ENCODE measurements at places on chromosomes 16 and 17.

DNA sequence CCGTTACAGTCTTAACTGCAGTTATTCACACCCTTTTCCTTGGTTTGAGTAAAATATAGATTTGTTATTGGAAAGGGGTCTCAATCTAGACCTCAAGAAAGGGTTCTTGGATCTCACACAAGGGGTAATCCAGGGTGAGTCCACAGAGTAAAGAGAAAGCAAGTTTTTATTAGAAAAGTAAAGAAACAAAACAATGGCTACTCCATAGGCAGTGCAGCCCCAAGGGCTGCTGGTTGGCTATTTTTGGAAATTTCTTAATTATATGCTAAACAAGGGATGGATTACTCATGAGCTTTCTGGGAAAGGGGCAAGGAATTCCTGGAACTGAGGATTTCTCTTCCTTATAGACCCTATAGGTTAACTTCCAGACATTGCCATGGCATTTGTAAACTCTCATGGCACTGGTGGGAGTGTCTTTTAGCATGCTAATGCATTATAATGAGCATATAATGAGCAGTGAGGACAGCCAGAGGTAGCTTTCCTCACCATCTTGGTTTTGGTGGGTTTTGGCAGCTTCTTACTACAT lies 24.5 kb upstream of the MILR1 start:
- DNase-seq: no peak

DNA sequence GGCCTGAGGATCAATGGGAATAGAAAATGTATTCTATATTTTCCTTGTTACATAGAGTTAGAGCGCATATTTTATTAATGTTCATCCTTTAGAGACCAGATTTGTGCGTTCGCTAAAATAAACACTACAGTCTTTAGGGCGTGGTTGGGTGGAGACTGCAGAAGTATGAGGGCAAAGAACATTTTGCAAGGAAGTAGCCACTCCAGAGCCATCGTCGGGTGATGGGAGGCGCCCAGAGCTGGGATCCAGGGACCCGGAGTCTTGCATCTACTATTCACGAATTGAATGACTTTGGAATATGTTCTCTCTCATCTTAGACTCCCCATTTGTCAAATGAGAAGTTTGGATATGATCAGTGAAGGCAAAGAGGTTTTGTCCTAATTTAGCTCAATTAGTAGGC lies 154.2 kb upstream of the IRX6 start:
- no peak for DNase-seq

- no peak for DNase-seq
These were observed 26.6 kb downstream of the ITGB3 start for GRCh38 chr17:47280072-47280811.

- DNase-seq: no peak
These were observed 11.6 kb upstream of the RAI1 start for GRCh38 chr17:17669580-17670235.

- no peak for DNase-seq
These were observed 164.4 kb upstream of the ANKFN1 start for GRCh38 chr17:55988861-55989260.
